Activated CD4-positive, alpha-beta memory T cell treated with anti-CD3 and anti-CD28 coated beads, Interleukin-2, amount 10 ng/mL, durations not matched to agents 7 days and 5 days (primary cell): ENCODE measurements at places on chromosomes 12 and 14. TPM values are rescaled to one million over a fixed set of nuclear protein-coding genes. Genes with fewer than 3 reads are reported as not detected.

GRCh38 chr14:83151571-83151970, 1617.9 kb upstream of the SEL1L start:
- no peak for DNase-seq

GRCh38 chr12:112149596-112149995, 24.2 kb downstream of the TRAFD1 start:
- no peak for DNase-seq

GRCh38 chr12:117158096-117158495, 32.2 kb downstream of the FBXO21 start:
- DNase-seq = no peak

- DNase-seq = no peak
These were observed 44.3 kb downstream of the CYP46A1 start for GRCh38 chr14:99728231-99728920.

EFS gene
- not detected for total RNA-seq

DNA sequence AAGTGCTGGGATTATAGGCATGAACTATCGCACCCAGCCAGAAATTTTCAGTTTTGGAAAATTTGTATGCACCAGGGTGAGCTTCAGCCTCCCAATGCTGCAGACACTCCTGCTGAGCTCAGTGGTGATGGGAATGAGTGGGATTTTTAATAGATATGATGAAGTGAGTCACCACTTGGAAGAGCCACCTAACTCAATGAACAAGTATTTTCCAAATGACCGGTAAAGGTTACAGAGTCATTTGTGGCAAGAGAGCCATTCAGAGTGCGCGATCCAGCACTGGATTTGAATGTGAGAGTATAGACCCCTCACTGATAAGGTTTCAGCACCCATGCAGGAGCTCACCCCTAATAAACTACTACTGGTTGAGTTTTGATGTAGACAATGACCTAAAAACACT, 100.7 kb downstream of the PPP2R5C start:
- DNase-seq = no peak

DNA sequence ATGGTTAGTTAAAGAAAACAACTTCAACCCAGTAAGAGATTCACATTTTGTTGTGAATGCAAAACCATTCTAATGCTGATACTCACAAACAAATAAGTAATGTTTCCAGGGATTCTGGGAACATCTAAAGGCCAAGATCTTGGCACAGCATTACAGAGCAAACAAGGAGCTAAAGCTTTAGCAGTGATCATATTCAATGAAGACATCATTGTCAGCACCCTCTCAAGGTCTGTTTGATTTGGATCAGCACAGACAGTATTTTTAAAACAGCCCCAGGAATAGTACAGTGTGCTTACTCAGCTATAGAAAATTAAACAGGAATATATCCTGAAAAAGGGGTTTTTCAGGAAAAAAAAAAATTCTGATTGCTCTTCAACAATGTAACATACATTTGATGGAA, 71.4 kb downstream of the TMEM260 start:
- DNase-seq = no peak

GRCh38 chr14:22466491-22466890, 122.5 kb downstream of the DAD1 start:
- DNase-seq = no peak

GRCh38 chr12:52580496-52580895, 6.9 kb upstream of the KRT74 start:
- DNase-seq = no peak

- no peak for DNase-seq
These were observed 38.4 kb downstream of the ZFHX2 start for GRCh38 chr14:23513005-23513817.

DNA sequence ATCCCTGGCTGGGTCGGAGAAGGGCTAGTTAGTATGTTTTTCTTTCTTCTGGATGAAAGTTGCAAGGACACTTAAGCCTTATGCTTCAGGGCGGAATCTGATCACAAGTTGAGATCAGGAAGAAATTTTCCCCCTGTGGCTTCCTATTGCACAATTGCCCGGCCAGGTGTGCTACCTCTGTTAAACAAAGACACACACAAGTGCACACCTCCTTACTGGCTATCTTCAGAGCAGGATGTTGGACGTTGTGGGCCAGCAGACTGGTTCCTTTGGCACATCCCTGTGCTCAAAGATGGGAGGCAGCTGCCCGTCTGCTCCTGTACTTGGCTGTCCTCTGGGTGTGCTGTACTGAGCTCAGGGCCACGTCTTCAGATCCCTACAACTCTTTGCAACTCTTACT, 19.1 kb downstream of the ETV6 start:
- no peak for DNase-seq

DNA sequence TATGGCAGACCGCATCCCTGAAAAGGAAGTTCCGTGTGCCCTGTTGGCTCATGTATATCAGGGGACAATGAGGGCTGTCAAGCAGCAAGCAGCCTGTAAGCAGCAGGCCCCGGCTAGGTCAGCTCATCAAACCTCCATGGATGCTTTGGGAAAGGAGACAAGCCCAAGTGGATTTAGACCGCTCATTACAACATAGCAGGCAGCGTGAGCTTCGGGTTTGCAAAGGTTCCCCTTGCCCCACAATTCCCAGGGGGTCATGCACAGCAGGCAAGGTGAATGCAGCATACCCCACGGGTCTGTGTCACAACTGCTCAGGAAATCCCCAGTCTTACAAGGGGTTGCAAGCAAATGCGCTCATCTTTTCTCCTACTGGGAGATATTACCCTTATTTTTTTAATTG, 54.6 kb downstream of the KCNK13 start:
- DNase-seq = no peak

DNA sequence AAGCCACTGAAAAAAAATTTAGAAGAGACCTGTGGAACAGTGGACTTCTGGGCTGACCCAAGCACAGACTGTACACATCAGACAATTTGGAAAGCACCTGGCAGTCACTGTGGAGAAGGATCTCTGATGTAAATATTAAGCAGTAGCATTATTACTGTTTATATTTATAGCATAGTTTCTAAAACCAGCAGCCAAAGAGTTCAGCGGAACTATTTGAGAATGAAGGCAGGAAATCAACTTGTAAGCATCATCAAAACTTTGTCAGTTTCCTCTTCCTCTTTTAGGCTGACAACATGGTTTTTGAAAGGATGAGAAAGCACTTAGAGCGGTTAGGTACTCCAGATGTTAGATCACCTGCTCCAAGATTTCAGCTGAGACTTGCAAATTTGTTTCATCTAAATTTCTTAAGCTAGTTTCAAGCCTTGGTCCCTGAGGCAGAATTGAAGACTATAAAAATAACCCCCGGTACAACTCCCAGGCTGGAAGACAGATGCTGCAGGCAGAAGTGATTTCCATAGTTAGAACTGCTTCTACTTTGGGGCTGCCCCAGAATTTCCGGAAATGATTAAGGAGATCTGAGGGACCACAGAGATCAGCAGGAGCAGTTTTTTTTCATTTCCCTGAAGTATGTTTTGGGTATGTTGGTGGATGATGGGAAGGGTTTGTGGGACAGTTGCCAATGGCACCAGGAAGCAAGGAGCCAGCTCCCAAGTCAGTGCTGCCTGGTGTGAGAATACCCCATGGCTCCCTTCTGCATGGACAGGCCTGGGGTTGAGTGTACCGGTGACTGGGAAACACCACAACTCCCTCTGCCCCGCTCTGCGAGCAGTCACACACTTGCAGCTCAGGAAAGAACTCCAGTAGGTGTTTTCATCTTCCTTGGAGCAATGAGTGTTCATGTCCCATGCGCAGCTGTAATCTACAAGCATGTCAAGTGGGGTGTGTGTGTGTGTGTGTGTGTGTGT, 354.5 kb downstream of the NUAK1 start:
- no peak for DNase-seq

- no peak for DNase-seq
These were observed 465.4 kb upstream of the MDGA2 start for GRCh38 chr14:48140804-48141203.

RGS6 gene
- total RNA-seq = 3.1 TPM

- DNase-seq = no peak
These were observed 50.2 kb downstream of the MIPOL1 start for GRCh38 chr14:37247791-37248461.

DNA sequence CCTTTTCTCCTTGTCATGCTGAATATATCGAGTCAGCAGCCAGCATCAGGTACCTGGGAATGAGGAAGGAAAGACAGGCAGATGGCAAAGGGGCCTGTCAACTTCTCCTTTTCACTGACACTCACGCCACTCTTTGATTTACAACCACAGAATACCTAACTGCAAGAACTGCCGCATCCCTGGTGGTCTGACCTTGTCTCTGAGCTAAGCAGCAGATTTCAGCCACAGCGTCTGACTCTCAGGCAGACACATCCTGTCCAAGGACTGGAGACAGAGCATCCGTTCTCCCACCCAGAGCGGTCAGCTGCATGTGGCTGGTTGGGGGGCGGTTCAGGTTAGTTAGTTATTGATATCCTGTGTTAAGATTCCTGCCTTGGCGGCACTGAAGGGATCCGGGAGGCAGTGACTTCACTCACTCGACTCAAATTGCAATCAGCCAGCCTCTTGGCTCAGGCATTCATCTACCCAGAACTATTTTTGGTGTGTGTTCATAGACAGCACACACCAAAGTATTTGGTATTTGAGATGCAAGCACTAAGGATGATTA, 11.2 kb upstream of the MAP1LC3B2 start:
- no peak for DNase-seq

DNA sequence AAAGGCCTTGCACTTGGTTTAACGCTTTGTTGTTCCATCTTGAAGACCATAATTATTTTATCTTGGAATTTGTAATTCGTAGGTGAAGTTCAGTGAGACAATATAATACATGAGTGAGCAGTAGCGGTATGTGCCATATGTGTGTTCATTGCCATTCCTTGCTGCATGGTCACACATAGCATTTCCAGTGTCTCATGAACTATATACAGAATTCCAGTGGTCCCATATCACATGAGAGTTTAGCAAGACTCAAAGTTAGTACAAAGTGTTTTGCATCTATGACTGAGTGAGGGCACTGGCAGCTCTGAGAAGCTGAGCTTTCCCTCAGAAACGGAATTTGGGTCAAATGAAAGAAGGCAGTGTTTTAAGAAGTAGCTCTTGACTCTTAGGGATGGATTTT, 359.8 kb downstream of the FOXG1 start:
- DNase-seq = no peak

DNA sequence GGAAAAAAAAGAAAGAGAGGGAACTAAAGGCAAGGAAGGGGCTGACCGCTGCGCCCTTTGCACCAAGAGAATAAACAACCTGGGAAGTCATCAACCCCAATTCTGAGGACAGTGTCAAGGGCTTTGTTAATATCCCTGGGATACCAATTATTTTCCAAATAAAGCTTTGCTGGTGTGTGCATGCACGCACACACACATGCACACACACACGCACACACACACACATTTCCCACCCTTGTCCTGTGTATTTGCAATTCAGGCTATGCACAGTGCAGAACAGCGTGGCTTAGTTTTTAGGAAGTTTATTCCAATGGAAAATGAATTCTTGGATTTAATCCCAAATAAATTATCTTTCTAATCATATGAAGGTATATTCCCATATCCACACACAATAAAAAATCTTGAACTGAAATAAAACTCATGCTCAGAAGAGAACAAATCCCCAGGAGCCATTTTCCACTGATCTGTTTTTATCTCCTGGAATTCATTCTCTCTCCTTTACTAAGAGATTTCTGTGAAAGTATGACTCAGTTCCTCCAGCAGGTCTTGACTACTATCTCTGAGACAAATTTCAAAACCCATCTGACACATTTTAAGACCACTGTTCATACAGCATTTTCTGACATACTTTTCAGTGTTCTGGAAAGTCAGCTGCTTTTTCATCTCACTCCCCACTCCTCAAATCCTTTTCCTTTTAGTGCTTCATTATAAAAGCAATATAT, 334.4 kb upstream of the ATP2B1 start:
- no peak for DNase-seq
